T follicular helper cell (primary cell): ENCODE measurements at places on chromosomes 13 and 19.

GRCh38 chr19:54502518-54503048, at the start of gene LAIR2:
Gene LAIR2 (plus strand): TSS chr19:54502831. CDS start chr19:54502919, 88 bp downstream.
- DNase-seq = no peak

GRCh38 chr13:34815526-34815925, 126.5 kb upstream of the NBEA start:
- DNase-seq = no peak

DNA sequence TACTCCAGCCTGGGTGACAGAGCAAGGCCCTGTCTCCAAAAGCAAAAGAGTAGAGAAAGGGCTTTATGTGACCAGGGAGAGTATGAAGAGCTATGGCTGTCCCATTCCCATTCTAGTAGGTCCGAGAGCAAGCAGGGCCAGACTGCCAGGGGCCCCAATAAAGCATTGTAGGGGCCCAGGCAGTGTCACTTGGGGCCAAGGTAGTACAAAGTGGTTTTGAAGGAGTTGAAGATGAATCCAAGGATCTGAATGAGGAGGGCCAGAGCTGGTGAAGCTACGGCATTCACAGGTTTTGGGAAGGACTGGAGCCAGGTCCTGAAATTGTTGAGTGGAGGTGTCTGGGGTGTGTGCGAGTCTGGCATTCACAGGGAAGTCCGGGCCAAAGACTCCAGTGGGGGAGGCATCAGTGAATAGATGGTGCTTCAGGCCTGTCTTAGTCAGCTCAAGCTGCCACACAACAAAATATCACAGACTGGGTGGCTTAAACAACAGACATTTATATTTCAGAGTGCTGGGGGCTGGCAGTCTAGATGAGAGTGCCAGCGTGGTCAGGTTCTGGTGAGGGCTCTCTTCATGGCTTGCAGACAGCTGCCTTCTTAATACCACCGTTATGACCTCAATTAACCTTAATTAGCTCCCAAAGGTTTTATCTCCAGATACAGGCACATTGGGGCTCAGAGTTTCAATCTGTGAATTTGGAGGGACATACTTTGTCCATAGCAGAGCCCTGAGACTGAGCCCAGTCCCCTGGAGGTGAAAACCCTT, 9.9 kb downstream of the NACC1 start:
- DNase-seq = no peak

DNA sequence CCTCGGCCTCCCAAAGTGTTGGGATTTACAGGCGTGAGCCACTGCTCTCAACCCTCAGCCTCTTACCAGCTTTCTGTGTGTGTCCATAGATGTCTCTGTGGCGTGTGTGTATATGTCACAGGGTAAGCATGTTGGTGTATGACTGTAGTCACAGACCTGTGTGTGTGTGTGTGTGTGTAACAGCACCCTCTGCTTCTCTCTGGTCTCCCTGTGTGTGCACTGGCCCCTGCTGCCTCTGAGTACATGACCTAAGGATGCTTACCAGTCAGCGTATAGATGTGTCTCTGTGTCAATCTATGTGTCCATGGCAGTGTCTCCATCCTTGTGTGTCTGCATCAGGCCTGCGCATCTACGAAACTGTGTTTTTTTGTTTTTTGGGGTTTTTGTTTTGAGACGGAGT, 5.6 kb downstream of the AXL start:
- DNase-seq = no peak

DNA sequence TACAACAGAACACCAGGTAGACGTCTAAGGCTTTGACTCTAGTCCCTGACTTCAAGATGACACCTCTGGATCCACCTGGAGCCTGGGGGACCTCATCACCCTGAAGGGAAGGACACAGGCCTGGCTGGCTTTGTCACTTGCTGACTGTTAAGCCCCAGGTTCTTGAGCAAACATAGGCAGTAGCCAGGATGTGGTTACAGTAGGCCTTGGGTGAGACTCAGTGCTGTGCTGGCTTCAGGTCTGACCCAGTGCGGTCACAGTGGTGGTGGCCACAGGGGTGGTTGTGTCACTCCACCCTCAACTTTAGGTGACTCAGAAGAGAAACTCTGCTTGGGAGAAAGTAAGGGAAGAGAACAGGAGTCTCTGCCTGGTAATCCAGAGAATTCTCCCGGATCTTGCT, 497.8 kb downstream of the UQCRFS1 start:
- no peak for DNase-seq

DNA sequence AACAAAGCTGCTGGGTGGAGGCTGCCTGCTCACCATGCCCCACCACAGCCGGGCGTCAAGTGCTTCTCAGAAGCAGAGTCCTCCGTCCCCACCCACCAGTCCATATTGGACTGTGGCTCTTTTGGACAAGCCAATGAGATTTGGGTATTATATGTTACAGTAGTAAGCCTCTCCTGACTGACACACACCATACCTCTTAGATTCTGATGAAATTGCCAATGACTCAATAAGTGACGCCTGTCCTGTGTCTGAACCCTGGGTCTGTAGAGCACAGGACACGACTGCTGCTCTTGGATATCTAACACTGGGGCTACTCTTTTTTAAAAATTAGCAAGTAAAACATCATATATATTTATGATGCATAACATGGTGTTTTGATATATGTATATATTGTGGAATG, 44.8 kb upstream of the UBAC2 start:
- no peak for DNase-seq

DNA sequence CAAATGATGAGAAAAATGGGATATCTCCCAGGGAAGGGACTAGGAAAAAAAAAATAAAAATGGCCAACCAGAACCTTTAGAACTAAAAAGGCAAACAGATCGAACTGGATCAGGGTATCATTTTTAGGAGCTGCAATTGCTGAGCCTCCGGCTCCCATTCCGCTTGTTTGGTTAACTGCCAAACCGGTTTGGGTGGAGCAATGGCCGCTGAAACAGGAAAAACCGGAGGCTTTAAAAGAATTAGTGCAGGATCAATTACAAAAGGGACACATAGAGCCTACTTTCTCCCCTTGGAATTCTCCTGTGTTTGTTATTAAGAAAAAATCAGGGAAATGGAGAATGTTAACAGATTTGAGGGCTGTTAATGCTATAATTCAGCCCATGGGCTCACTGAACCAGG, 12.7 kb upstream of the ZNF443 start:
- DNase-seq = no peak

DNA sequence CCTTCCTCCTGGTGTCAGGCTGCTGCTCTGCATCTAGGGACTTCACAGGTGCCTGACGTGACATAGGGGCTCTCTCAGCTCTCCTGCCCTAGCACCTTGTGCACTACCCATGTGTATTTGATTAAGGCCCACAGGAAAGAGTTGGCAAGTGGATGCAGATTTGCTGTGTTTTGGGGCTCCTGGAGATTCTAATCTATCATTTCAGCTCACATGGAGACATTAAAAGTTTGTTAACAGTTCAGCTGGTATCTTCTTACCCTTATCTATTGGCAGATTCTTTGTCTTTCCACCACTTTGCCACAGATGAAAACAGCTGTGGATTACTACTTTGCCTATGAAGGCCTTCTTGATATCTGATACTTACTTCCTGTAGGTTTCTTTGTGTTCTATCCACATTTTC, 41.9 kb downstream of the WASF3 start:
- no peak for DNase-seq

GRCh38 chr13:23744315-23744714, 144.9 kb downstream of the MIPEP start:
- DNase-seq = no peak

GRCh38 chr19:53140351-53140750, 7.6 kb upstream of the ZNF415 start:
- DNase-seq = no peak

GRCh38 chr13:107977071-107977574, 238.2 kb downstream of the LIG4 start:
- no peak for DNase-seq

DNA sequence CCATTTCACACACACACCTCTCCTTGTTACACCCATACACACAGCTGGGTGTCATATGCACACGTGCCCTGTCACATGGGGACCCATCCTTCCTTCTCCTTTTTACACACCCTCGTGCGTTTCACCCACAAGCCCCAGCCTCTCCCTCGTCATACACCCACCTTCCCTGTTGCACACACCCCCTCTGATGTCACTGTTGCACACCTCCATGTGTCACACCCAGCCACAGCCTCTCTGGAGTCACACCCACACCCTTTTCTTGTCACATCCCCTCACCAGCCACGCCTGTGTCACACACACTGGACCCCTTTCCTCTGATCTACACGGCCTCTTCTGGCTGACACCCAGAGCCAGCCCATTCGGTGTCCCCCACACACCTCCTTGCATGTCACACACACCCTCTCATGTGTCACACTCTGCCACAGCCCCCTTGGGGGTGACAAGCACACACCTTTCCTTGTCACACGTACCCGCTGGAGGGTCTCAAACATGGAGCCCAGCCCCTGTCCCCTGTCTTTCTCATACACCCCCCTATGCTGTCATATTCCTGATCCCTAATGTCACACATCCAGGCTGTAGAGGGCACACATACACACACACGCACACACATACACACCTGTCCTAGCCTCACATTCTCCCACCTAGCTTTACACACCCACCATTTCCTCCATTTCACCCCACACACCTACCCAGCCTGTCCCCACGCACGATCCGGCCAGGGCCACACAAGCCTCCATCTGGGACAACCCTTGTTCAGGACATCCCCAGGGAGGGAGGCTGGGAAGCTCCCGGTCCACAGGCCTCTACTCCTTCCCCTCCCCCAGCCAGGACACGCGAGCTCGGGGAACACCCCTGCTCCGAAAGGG, 1.4 kb downstream of the NOVA2 start:
- DNase-seq = no peak

DNA sequence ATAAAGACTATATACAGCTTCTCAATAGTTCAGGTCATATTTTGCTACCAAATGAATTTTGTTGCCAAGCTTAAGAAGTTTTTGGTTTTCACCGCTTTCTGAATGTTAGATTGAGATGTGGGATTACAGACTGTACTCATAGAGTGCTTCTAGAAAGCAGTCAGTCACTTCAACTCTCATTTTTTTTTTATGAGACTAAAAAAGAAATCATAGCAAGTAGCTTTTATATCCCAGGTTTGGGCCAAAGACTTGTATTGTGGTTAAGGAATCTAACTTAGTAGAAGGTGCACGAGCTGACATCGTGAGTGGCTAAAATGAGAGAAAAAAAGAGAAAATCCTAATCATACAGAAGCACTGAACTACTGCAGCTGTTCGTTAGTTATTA, 2.2 kb upstream of the USPL1 start:
- DNase-seq = no peak

- no peak for DNase-seq
Measured at GRCh38 chr19:40224342-40225150, 1.9 kb downstream of the CCNP start.

DNA sequence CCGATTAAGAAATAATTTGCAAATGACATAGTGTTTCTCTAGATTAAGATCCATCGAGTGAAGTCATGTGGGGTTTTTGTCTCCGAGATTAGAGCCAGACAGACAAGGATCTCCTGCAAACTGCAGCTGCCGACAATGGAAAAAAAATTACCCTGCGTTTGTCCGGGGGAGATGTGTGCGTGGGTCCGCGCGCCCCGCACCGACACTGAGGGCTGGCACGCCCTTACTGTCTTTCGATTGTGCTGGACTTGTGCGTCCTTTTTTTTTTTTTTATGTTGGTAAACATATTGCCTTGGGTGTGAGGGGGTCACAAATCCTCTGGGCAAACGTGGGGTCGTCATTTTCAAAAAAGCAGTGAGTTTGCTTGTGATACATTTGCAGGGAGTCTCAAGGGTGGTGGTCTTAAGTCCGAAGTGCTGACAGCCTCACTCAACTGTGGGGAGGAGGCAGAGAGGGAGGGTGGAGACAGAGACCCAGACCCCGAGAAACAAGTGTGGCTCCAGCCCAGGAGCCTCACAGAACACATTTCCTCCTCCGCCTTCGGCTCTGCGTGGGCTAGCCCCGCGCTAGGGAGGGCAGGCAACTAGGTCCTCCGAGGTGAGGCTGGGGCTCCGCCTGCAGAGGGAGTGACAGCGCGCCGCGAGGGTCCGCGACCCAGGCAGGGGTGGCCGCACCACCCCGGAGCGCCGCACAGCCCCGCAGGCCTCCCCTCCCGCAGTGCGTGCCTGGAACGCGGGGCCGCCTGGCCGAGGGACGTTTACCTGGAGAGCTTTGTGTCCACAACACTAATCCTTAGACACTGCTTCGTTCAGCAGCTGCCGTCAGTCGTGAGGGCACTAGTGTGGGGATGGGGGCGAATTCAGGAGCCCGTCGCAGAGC, 11.7 kb upstream of the SOX1 start:
- DNase-seq = no peak
